ENCODE measurements at places on chromosomes 6 and 20.

GRCh38 chr6:38157905-38158304 lies 338.4 kb downstream of the ZFAND3 start:
- DNase-seq, result no peak

DNA sequence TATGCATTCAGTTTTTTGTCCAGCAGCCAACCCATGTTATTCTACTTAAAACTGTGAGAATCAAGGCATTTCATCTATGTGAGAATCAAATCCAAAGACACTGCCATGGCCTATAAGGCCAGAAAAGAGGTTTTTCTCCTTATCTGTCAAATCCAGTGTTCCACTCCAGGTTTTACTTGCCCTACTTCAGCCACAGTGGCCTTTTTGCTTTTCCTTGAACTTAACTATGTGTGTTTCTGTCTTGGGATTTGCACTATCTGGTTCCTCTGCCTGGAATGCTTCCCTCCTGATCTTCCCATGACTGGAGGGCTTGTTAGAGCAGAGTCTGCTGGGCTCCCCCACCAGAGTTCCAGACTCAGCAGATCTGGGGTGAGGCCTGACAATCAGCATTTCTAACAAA lies 113.1 kb upstream of the DOK5 start:
- no peak for DNase-seq

DNA sequence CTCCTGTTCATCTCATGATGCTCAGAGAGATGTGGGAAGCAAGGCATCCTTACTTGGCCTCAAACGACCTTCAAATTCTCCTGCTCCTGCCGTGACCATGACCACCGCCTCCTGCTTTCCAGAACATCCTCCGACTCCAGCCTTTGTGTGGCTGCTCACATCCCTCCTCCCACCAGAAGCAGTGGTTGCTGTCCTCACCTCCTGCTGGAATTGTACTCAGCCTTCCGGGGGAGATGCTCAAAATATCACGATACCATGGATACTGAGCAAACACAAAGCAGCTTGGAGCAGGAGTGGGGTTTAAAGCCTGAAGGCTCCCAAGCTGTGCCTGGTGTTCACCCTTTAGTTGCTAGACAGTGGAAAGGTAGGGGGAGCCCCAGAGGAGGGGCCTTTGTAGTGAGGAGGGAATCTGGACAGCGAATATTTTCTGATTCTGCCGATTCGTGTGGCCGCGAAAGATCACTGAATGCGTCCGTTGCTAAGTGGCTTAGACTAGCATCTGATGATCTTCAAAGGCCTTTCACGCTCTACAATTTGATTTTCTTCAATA lies 9.3 kb upstream of the DUSP22 start:
- no peak for DNase-seq

GRCh38 chr6:37316071-37316470 lies 37.7 kb upstream of the RNF8 start:
- no peak for DNase-seq

- no peak for DNase-seq
Measured at GRCh38 chr6:147879031-147879580, 370.6 kb downstream of the SAMD5 start.

DNA sequence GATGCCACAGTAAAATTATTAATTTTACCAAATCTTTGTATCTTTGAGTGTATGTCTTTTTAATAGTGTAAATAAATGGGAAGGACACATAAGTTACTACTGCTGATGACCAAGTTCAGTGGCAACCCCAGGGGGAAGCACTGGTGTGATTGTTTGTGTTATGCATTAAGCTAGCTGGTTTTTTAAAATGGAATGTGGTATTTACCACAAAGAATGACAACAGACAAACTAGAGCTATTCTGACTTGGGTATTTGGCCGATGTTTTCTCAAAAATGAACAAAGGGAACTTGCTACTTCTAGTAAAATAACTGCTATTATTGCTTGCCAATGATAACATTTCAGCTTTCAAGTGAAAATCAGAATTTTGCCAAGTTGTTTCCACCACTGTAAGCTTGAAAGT lies 2.9 kb downstream of the FNDC1 start:
- no peak for DNase-seq

- no peak for DNase-seq
Measured at GRCh38 chr6:20154753-20155152, 57.5 kb downstream of the MBOAT1 start.

DNA sequence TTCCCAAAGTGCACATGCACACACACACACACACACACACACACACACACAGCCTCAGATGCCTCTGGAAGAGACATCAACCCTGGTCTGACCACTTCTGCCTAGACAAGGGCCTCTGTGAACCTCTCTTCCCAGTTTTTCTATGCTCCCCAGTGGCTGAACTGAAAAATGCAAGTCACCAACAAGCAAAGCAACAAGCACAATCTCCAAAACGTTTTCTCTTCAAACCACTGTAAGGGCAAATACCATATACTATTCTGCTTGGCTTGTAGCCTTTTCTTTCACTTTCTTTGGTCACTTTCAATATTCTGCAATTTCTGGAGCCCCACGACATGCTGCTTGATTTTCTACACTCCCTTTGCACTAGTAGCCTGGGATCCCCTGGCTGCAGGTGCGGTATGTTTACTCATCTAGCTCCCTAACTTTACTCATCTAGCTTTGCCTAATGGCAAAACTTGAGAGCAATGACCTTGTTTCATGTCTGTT lies 121.4 kb upstream of the DST start:
- peak; percentile 62 for DNase-seq

DNA sequence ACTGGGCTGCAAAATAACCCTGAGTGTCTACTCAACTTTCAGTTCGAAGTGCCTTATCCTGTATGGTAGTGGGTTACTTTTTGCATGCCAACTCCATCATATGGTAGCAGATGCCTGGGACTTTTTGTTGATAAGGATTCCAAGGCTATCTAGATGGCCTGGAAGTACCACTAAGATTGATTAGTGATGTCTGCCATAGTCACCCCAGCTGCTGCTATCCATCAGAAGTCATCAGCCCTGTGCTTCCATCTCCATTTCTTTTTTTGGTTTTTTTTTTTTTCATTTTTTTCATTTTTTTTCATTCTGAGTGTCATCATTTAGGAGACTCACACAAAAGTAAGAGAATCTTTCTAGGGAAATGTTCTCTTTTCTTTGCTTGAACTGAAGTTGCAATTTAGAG lies 217.4 kb upstream of the PLCB4 start:
- DNase-seq, result no peak

GRCh38 chr6:104421650-104422049 lies 438.1 kb downstream of the HACE1 start:
- DNase-seq, result no peak

DNA sequence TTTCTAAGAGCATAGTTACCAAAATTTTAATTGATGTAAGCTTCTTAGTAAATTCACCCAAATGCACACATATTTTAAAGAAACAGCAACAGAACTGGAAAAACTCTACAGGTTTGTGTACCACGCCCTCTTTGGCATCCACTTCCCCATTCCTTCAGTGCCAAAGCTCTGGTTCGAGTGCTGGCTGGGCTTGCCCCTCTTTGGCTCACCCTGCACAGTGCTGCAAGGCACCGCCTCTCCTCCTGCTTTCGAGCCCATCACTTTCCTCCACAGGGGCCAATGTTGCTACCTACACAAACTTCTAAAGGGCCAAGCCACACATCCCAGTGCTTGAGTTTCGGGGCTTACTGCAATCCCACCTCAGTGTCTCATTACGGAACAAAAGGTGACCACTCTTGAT lies 9.6 kb downstream of the LRP11 start:
- no peak for DNase-seq

- no peak for DNase-seq
Measured at GRCh38 chr6:7042654-7043545, 64.9 kb upstream of the RREB1 start.

DNA sequence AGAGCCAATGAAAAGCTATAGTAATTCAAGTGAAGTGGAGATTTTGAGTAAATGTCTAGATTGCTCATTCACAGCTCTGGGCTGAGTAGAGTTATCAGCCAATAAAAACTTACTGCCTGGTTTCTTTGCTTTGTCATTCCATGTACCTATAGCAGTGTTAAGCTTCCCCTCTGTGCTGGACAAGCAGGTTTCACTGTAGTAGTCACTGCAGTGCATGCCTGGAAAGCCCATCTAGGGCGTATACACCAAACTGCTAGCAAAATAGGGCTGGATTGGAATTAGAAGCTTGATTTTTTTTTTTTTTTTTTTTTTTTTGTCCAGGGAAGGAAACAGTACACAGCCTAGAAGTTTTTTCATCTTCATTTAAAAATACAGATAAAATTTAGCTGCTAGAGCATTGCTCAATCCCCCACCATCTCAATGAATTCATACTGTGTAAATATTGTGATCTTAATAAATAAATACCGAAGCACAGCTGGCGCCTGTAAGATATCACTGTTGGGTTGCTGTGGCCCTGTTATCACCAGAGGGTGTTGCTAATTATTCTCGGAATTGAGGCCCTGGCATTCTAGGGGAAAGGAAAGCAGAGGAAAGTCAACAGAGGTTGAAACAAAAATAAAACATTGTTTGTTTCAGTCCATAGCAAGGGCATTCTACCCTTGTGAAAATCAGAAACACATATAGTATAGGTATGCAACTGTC lies 968.5 kb upstream of the GJE1 start:
- no peak for DNase-seq

DNA sequence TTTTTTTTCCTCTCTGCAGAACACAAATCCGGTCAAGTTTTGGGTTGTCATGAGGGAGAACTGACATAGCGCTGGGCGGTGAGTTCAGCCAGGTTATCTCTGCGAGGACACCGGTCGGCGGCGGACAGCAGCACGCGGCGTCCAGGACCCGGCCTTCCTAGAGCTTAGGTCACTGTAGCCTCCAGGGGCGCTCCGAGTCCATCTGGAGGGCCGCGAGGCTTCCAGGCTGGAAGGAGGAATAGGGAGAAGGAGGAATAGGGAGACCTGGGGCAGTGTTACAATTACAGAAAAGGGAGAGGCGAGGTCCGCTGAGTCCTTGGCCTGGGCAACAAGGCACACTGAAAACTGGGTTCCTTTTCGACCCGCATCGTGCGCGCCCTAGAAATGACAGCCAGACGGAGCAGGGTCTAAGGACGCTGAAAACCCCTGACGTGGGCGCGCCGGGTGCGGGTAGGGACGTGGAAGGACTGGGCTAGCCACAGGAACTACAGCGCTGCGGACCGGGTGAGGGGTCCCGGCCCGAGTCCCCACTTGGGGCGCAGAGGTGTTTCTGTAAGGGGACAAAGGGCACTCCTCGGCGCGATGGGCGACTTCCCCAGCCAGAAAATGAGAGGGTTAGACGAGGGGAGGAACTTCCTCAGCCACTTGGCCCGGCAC lies 536 bp upstream of the FNDC1 start:
- peak; percentile 21 for DNase-seq

GRCh38 chr20:51456511-51457509 lies 85.7 kb downstream of the NFATC2 start:
- DNase-seq, result peak; percentile 99

- no peak for DNase-seq
Measured at GRCh38 chr6:12009180-12009685, 2.9 kb upstream of the HIVEP1 start.

DNA sequence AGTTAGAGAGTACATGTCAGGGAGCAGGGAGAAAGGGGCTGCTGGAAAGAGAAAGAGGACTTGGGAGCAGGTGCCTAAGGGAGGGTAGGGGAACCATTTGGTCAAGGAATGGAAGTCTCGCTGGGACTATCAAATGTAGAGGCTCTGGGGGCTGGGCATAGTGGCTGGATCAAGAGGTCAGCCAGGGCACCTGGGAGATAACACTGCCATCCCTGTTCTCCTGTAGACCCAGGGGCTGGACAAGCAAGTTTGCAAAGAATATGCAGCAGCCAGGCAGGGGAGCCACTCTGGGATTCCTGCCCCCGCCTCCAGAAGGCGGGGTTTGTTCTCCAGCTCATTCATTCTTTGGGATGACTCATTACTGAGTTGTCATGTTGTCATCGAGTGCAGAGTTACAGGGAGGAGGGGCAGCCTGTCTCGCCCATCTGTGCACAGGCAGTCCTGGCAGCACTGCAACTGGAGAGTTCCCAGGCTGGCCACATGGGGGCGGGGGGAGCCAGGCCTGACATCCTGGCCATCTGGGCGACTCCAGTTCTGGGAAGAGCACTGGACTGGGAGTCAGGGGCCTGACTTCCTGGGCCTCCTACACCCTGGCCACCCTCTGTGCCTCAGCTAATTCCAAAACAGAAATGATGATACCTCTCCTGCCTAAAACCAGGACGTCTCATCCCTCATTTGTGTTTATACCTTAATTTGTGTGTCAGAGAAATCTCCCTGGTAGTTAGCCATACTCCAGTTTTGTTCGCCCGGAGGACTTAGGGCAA lies 28.2 kb upstream of the ZFAND3 start:
- peak; percentile 97 for DNase-seq

DNA sequence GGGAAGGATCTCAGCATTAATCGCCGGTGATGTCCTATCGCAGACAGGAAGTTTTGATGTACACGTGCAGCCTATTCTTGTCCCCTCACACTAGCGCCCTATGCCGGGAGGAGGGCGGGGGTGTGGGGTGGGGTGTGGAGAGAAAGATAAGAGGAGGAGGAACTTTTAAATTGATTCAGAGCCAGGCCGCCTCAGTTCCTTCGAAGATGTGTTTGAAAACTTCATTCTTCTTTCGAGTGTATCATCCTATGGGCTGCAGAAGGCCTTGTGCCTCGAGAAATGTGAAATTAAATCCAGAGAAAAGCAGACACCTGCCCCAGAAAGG lies 2.5 kb upstream of the POU3F2 start:
- DNase-seq, result no peak

DNA sequence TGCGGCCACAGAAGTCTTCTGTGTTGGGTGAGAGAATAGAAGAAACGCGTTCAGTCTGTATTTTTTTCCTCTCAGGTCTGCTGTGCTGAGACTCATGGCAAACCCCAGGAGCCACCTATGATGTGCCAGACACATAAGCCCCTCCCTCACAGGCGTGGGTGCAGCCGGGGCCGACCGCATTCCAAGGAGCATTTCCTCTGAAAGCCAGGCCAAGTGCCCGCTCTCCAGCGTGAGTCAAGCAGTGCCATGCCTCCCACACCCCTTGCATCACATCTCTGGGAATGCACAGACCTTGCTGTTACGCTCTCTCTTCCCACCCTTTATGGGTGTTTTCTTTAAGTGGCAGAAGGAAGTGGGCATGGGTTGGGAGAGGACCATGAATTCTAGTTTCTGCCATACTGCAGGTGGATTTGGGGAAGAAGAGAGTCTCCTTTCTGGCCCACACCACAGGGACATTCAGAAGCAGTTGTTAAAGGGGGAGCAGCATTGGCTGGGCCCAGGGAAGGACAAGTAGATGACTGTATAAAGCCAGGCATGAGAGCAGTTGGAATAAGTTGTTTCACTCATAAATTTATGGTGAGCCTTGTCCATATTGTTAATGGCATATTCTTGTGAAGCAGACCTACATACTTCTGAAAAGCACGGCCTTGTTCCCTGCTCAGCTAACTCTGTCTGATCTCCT lies 37.1 kb upstream of the TFAP2A start:
- peak; percentile 89 for DNase-seq

DNA sequence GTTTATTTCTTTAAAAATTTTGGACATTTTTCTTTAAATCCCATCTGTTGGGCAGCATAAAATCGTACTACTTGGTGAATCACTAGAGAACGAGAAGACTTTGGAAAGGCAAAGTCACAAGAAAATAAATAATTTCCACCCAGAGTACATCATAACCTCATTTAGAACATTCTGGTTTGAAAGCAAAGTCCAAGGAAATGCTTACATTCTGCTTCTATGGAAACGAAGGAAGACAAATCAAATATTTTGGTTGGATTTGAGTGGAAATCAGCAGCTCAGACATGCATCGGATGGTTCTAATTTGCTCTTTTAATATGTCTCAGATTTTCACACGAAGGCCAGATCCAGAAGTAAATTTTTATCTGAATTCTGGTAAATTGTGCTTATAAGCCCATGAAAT lies 60.7 kb upstream of the LTV1 start:
- no peak for DNase-seq

Data from RPMI7951 (cell line).